ENCODE measurements at places on chromosomes 6 and 20. TPM values are rescaled to one million over a fixed set of nuclear protein-coding genes. Genes with fewer than 3 reads are reported as not detected.

DNA sequence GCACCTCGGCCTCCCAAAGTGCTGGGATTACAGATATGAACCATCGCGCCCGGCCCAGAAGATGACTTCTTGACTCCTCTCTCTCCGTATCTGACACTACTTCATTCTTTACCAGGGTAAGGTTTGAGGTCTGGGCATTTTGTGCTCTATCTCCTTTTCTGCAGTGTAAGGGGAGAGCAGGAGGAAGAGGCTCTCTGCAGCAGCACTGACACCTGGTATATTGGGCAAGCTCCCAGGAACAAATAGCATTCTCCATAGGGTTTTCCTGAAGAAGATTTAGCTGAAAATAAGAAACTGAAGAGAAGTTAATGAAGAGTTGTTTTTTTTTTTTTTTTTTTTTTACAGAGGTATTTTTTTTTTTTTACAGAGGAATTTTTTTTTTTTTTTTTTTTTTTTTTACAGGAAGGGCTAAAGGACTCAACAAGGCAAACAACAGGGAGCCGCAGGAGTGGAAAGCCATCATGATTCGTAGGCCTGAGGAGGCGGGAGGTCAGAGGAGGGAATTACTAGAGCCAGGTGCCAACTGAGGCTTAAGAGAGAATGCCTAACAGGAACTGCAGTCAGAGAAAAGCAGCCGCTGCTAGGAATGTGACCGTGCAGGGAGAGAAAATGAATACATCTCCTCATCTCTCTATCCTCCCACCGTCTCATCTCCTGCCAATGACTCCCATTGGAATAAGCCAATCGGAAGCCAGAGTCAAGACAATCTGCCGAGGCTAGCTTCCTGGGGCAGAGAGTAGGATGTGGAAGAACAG lies 34.7 kb upstream of the ADGRF4 start:
- DNase-seq, result no peak

DNA sequence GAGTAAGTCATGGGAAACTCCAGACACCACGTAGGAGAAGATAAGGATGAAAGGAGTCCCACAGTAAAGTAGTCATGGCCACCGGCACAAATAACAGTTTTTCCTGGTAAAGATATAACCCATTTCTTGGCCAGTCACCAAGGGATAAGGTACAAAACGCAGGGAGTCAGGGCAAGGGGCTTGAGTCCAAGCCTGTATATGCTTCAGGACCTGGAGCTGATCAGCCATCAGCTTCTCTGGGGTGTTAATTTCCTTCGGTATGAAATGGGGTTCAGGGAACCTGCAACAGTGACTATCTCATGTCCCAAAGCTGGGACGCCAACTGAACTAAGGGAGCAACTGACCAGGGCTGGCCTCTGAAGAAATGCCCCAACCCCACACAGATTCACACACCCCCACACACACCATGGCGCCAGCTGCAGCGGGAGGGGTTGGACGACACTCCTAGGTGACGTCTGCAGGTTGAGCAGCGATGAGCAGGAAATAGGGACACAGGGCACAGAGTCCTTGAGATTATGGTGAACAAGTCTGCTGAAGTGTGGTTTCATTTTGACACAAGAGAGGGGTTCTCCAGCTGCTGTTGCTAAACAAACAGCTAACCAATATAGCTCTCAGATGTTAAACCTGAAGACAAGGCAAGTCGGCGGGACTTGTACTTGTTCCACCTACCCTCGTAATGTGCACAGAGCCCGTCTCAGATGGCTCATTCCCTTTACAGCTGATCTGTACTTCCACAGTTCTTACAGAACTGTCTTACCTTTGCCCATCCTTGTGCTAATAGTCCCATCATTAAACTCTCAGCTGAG lies 7.4 kb upstream of the ADTRP start:
- DNase-seq, result peak; percentile 77

- DNase-seq, result no peak
Observed at GRCh38 chr6:35382015-35382414, 39.7 kb downstream of the PPARD start.

- DNase-seq, result no peak
Observed at GRCh38 chr6:71509191-71510005, 220.8 kb downstream of the OGFRL1 start.

- no peak for DNase-seq
Observed at GRCh38 chr20:35478804-35479472, 23.5 kb downstream of the CEP250 start.

GRCh38 chr6:97055743-97056142 lies 131.2 kb downstream of the KLHL32 start:
- DNase-seq, result no peak

GRCh38 chr6:130931683-130932082 lies 104.5 kb downstream of the SMLR1 start:
- DNase-seq, result no peak

PRDM1 gene
- 132 TPM for total RNA-seq

HLA-DRB5 gene
- total RNA-seq, result 5.3 TPM

Data from activated CD8-positive, alpha-beta memory T cell treated with anti-CD3 and anti-CD28 coated beads, Interleukin-2, amount 10 ng/mL, durations not matched to agents 7 days and 5 days (primary cell).